ENCODE measurements at places on chromosomes 4 and X. TPM values are rescaled to one million over a fixed set of nuclear protein-coding genes. Genes with fewer than 3 reads are reported as not detected.

- DNase-seq, result no peak
These were observed 25.6 kb upstream of the DAPP1 start for GRCh38 chr4:99790796-99791617.

DNA sequence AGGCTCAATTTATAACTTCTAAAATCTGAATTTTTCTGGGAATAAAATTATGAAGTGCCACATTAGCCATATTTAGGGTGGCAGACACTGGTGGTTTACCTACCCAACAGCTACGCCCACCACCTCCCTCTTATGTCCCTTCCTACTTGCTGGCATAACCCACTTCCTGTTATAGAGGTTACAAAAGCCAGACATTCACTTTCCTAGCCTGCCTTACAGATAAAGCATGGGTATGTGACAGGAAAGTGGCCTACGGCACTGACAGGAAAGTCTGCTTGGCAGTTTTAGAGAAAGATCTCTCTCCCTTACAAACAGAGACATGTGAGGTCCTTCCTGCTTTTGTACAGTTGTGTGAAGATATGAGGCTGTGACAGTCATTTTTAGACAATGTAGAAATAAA lies 12.4 kb downstream of the DDX53 start:
- no peak for DNase-seq

Gene TLR2
- 31.9 TPM for polyA plus RNA-seq

DNA sequence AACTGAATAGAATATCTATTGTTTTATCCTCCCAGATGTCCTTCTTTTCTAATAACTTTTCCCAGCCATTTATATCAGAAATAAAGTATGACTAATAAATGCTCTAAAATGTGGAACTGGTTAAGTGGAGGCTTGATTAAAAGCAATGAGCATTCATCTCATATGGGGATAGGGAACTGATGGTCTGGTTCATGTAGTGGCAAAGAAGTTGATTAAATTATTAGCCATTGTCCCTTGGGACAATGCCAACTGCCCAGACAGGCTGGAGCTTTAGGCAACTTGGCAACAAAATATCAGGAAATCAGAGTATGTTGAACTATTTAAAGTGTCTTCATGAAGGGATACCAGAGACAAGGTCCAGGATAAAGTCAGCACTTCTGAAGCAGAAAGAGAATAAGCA lies 24.2 kb downstream of the TRO start:
- DNase-seq, result no peak

DNA sequence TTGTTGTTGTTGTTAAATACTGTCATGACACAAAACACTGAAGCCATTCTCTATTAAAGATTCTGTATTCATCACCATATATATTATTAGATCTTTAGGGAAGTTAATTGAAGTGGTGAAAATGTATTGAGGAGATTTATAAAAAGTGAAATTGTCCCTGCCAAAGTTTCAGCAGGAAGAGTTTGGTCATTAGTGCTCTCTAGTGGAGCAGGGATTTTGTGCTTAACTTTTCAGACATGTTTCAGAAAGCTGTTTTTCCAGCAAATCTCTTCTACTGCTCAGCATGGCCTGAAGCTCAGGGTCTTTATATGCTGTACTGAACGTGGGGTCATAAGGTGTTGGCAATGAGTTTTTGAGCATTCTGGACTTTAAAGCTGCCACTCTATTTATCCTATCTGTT lies 36.7 kb upstream of the CXXC4 start:
- DNase-seq, result peak; percentile 1

DNA sequence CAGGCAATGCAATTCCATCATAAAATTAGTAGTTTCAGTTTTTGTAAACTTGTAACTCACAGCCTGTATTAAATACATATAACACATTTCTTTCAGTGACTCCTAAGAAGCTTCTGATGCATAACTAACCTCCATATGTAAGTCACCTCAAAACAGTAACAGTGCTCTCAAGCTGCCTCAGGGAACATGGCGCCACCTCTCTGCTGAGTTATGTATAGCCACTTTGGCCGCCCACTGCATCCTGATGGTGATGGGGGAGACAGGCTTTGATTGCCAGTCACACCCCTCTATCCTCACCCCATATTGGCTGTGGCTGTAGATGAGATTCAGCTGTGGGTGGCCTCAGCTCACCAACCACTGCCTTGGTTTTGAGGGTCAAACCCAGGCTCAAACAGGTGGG lies 54.3 kb downstream of the LRBA start:
- no peak for DNase-seq

DNA sequence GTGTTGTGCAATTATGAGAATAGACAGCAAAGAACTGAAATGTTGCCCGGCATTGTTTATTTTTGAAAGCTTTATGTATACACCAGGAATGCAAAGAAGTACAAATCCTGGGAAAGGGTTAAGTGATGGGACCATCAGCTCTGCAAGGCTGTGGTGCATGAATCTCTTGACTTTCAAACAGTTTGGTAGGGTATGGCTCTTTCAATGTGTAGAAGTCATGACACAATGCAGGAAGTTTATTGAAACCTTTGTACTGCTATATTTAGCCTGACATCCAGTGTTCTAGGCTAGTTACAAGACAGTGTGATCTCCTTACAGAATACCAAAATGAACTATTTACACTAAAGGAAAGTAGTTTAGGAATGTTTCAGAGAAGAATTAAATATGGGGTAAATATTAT lies 206.8 kb upstream of the HAND2 start:
- DNase-seq, result no peak

GRCh38 chr4:94345969-94346368 lies 3.3 kb upstream of the HPGDS start:
- no peak for DNase-seq

GRCh38 chrX:70476166-70476933 lies 31.7 kb downstream of the DLG3 start:
- DNase-seq, result no peak

Gene TEX13B
- not detected for polyA plus RNA-seq

DNA sequence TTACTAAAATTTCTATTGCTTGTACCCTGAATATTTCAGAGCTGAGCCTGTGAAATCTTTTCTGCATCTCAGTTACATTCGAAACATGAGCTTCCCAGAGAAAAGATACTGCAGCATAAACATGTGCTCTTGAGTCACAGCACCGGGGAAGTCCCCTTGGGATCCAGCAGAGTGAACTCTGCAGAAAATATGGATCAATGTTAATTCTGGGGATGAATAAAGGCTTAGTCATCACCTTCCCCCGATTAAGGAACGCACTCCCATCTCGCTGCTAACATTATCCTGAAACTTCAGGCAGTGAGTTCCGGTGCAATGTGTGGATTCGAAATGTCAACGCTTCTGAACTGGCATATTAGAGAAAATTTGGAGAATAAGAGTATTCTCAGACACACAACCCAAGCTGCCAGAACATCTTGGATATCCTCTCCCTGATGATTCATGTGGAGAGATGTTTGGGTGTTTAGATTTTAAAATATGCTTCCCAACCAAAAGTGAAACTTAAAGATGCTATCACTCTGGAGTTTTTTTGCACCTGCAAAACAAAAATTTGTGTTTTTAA lies 90.8 kb downstream of the IRF2 start:
- DNase-seq, result no peak

GRCh38 chrX:129572422-129572821 lies 32.4 kb downstream of the OCRL start:
- DNase-seq, result no peak

- DNase-seq, result no peak
These were observed 100.2 kb downstream of the ANAPC4 start for GRCh38 chr4:25477221-25477620.

DNA sequence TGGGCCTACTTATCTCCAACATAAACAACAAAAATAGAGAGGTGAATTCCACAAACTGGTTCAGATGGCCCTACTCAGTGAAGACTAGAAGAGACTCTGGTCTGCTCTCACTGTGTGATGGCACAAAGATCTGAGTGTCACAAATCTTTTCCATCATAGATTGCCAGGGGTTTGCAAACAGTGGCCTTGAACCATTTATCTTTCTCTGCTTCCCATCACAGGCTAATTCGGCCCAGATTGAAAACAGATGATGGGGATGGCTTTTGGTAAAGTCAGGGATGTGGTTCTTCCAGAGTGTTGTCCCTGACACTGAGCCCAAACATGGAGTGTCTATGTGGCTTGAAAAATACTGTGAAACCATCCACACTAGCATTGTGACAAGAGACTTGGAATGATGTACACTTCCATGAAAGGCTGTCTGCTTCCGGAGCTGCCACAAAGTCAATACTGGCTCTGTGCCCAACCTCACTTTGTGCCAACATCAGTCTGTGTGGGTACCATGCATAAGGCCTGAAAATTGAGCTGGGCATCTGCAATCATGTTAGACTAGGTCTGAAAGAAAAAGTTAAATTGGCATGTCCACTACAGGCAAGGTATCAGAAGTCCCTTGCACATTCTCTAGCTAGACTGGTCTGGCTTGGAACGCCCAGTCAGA lies 25.2 kb upstream of the PLAC1 start:
- DNase-seq, result no peak

- DNase-seq, result no peak
These were observed 24.2 kb upstream of the UBA6 start for GRCh38 chr4:67725132-67725531.

GRCh38 chrX:118730500-118731247 lies 3.3 kb downstream of the IL13RA1 start:
- no peak for DNase-seq

DNA sequence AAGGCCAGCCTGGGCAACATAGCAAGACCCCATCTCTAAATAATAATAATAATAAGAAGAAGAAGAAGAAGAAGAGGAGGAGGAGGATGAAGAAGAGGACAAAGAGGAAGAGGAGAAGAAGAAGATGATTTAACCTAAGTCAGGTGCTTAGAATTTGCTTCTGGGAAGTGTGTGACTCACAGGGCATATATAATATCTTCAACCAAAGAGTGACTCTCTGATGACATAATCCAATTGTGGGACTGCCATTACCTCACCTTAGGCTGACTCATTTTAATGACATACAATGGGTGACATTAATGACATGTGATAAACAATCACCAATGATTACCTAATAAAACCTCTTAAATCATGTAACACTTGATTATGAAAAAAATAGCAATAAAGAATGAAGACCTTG lies 32.7 kb upstream of the MBTPS2 start:
- DNase-seq, result no peak

DNA sequence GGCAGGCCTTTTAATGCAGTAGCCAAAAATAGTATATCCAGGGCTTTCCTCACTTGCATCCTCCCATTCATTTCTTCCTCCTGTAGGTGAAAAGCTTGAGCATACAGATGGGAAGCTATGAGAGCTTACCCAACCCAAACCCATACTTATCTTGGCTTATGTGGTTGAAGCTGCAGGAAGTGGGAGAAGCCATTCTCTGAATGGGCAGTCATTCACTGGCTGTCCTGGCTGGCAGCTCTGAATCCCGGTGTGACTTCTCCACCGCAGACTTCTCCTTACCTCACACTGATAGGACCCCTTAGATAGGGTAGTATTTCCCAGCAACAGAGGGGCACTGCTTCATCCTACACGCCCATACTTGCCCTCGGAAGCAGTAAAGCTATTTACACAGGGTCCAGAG lies 125.4 kb downstream of the AMMECR1 start:
- no peak for DNase-seq

DNA sequence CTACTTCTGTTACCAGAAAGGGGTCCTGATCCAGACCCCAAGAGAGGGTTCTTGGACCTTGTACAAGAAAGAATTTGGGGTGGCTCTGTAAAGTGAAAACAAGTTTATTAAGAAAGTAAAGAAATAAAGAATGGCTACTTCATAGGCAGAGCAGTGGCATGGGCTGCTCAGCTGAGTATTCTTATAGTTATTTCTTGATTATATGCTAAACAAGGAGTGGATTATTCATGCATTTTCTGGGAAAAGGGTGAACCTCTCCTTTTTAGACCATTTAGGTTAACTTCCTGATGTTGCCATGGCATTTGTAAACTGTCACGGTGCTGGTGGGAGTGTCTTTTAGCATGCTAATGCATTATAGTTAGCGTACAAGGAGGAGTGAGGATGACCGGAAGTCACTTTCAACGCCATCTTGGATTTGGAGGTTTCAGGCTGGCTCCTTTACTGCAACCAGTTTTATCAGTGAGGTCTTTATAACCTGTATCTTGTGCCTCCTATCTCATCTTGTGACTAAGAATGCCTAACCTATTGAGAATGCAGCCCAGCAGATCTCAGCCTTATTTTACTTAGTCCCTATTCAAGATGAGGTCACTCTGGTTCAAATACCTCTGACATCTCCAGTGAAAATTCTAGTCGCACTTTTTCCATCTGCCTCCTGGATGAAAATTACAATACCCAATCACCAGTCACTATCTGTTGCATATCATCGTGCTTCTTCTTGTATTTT lies 15.5 kb upstream of the TDO2 start:
- DNase-seq, result no peak

Gene ASB11
- 0.53 TPM for polyA plus RNA-seq

- DNase-seq, result no peak
These were observed 211.0 kb downstream of the NWD2 start for GRCh38 chr4:37455301-37456131.

Gene DNASE1L1
- polyA plus RNA-seq, result 10.5 TPM

GRCh38 chr4:158958489-158959270 lies 144.2 kb upstream of the RAPGEF2 start:
- DNase-seq, result no peak

- DNase-seq, result no peak
These were observed 18.5 kb downstream of the TMEM164 start for GRCh38 chrX:110021258-110022022.

DNA sequence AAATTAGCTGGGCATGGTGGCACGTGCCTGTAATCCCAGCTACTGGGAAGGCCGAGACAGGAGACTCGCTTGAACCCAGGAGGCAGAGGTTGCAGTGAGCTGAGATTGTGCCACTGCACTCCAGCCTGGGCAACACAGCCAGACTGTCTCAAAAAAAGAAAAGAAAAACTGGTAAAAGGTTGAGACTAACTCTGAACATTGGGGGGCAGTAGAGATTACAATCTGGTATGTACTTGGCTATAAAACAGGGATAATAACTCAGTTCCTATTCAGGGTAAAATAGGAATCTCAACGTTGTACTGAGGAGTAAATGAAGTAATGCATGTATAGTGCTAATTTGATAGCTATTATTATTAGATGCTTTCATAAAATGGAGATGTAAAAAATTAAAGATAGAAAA lies 12.5 kb upstream of the KLF8 start:
- DNase-seq, result no peak

DNA sequence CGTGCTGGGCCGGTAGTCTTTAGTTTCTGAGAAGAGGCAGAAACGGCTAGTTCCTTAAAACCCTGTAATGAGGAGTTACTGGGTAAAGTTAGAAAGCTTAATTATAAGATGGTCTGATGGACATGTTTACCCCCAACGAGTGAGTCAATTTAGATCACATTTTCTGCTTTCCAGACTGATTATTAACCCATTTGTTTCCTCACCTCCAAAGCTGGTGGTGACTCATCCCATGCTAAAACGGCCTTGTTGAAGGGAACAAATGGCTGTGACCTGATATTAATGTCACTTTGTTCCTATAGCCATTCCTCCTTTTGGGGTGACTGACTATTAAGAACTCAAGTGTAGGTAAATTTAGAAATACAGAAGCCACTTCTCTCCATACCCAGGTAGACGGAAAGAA lies 232.0 kb downstream of the KCNIP4 start:
- no peak for DNase-seq
